ENCODE measurements at places on chromosomes 1 and 21.
A peak's percentile ranks its signal among the peaks of the same experiment; 100 is the strongest.

- H3K27me3 ChIP-seq = no peaks in the 10 kb centered on the region
- H3K27ac ChIP-seq = peak overlapping the region; percentile 84
- H3K4me1 ChIP-seq = peaks cover 62% of the 10 kb centered on the region
- peak overlapping the region; percentile 34 for H3K4me3 ChIP-seq
- no peak for DNase-seq
- H3K36me3 ChIP-seq = peaks cover 30% of the 10 kb centered on the region
Measured at GRCh38 chr1:92957030-92957734, 4.1 kb downstream of the DIPK1A start.

- peaks cover 27% of the 10 kb centered on the region for H3K4me1 ChIP-seq
- no peak for DNase-seq
- no peak overlapping the region for H3K4me3 ChIP-seq
- H3K27me3 ChIP-seq = no peaks in the 10 kb centered on the region
Measured at GRCh38 chr1:67414574-67414973, 15.6 kb downstream of the SERBP1 start.

GRCh38 chr1:10253755-10254154 lies 43.4 kb downstream of the KIF1B start:
- no peak overlapping the region for H3K4me3 ChIP-seq
- H3K4me1 ChIP-seq = peaks cover 11% of the 10 kb centered on the region
- no peak for DNase-seq
- H3K27ac ChIP-seq = no peak overlapping the region
- H3K36me3 ChIP-seq = peaks cover 3% of the 10 kb centered on the region

GRCh38 chr1:176897350-176898236 lies 266.9 kb downstream of the ASTN1 start:
- peaks cover 2% of the 10 kb centered on the region for H3K27me3 ChIP-seq
- no peak overlapping the region for H3K4me3 ChIP-seq
- H3K27ac ChIP-seq = no peak overlapping the region
- peak; percentile 15 for DNase-seq
- H3K4me1 ChIP-seq = peaks cover 4% of the 10 kb centered on the region

DNA sequence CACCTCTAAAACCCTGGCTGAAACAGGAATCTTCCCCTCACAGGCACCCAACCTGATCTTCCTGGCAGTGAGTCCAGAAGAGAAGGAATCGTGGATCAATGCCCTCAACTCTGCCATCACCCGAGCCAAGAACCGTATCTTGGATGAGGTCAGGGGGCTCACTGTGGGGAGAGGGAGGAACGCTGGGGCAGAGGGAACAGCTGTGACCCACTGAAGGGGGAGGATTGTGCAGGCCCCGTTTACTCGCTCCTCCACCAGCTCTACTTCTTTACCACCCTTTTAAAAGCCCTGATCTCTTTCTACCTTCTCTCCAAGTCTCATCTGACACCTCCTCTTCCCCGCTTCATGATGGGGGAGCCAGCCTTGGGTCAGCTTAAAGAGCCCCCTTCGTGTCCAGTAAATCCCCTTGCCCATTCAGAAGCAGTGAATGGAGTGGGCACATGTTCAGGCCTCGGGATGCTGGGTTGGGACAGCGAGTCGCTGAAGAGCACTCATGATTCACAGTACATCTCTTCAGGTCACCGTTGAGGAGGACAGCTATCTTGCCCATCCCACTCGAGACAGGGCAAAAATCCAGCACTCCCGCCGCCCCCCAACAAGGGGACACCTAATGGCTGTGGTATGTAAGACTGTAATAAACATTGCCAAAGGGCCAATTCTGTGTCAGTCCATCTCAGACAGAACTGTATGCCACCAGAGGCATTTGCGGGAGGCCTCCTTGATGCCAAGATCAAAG lies 7.3 kb downstream of the PLEKHO1 start:
- no peak overlapping the region for H3K4me3 ChIP-seq
- no peak for DNase-seq
- H3K36me3 ChIP-seq = peaks cover 72% of the 10 kb centered on the region
- no peak overlapping the region for H3K27ac ChIP-seq
- no peaks in the 10 kb centered on the region for H3K27me3 ChIP-seq
- H3K4me1 ChIP-seq = peaks cover 51% of the 10 kb centered on the region

- H3K36me3 ChIP-seq = no peaks in the 10 kb centered on the region
- no peak overlapping the region for H3K27ac ChIP-seq
- H3K4me1 ChIP-seq = no peaks in the 10 kb centered on the region
- DNase-seq = no peak
Measured at GRCh38 chr1:116362050-116362449, 11.0 kb upstream of the ATP1A1 start.

DNA sequence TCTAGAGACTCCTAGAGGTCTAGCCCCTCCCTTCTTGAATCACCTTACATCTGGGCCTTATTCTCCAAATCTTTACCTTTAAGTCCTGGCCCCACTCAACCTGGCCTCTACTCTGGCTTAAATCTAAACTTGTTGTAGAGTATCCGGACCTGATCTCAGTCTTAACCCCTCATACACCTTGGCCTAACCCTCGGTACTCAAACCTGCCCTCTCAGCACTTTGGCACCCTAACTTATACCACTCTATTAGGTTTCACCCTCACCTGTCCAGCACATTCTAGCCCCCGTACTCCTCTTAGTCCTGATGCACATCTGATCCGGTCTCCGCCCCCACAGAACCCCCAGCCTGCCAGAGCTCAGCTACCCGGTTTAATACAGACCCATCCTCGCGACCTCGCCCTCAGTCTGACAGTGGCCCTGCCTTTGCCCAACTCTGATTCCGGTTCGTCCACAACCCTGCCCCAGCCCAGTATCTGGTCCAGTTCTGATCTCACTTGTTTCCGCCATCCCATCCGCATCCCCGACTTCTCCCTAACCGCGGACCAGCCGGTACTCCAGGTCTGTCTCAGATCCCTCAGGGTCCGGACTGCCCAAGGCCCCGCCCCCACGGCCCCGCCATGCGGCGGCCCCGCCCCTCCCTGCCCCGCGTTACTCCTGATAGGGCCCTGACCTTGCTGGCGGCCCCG lies 1.5 kb downstream of the TRIM62 start:
- no peak for DNase-seq
- peaks cover 20% of the 10 kb centered on the region for H3K27me3 ChIP-seq
- peak overlapping the region; percentile 80 for H3K4me3 ChIP-seq
- no peak overlapping the region for H3K27ac ChIP-seq

DNA sequence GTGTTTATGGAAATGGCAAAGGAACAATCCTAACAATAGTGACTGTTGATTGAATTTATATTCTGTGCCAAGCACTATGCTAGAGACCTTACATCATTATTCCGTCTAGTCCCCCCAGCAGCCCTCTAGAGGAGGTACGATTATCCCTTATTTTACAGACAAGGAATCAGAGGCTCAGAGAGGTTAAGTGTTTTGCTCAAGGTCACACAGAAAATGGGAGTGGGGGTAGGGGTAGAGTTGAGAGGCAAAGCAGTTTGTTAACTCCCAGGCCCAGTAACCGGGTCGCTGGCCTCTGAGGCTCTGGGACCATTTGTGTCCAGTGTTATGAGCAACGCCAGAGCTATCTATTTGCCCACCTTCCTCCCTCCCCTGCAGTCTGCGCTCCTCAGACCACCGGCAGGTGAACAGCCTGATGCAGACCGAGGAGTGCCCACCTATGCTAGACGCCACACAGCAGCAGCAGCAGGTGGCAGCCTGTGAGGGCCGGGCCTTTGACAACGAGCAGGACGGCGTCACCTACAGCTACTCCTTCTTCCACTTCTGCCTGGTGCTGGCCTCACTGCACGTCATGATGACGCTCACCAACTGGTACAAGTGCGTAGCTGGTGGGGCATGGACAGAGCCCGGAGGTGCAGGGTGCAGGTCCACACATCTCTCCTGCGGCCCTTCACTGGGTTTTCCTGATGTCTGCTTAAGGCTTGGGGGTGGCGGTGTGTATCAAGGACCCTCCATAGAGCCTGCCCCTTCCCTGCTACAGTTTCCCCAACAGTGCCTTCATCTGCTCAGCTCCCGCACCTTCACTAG lies 19.8 kb downstream of the SERINC2 start:
- H3K27ac ChIP-seq = no peak overlapping the region
- no peak for DNase-seq
- no peaks in the 10 kb centered on the region for H3K27me3 ChIP-seq
- H3K36me3 ChIP-seq = no peaks in the 10 kb centered on the region
- H3K4me3 ChIP-seq = no peak overlapping the region

GRCh38 chr21:41761211-41761933 lies 5.5 kb downstream of the RIPK4 start:
- DNase-seq = no peak
- H3K36me3 ChIP-seq = no peaks in the 10 kb centered on the region
- no peak overlapping the region for H3K27ac ChIP-seq
- no peak overlapping the region for H3K4me3 ChIP-seq

- peaks cover 2% of the 10 kb centered on the region for H3K4me1 ChIP-seq
- H3K36me3 ChIP-seq = no peaks in the 10 kb centered on the region
- no peaks in the 10 kb centered on the region for H3K27me3 ChIP-seq
- no peak for DNase-seq
- no peak overlapping the region for H3K27ac ChIP-seq
Measured at GRCh38 chr1:9101510-9102146, 27.3 kb downstream of the GPR157 start.

- no peak overlapping the region for H3K4me3 ChIP-seq
- no peaks in the 10 kb centered on the region for H3K4me1 ChIP-seq
- DNase-seq = no peak
- no peak overlapping the region for H3K27ac ChIP-seq
Measured at GRCh38 chr1:43446388-43446740, 7.4 kb downstream of the HYI start.

GRCh38 chr1:168723000-168723399 lies 6.0 kb downstream of the DPT start:
- H3K36me3 ChIP-seq = no peaks in the 10 kb centered on the region
- no peak overlapping the region for H3K4me3 ChIP-seq
- no peaks in the 10 kb centered on the region for H3K4me1 ChIP-seq
- H3K27me3 ChIP-seq = peaks cover 14% of the 10 kb centered on the region
- H3K27ac ChIP-seq = no peak overlapping the region

DNA sequence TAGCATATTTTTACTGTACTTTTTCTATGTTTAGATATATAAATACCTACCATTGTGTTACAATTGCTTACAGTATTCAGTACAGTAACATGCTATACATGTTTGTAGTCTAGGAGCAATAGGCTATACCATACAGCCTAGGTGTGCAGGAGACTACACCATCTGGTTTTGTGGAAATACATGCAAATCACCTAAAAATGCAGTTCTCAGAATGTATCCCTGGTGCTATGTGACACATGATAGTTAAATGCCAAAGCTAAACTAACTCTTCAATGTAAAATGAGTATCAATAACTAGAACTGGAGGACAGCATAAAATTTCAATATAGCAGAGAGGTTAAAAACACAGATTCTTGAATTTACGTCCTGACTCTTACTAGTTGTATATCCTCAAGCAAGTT lies 14.8 kb downstream of the NUCKS1 start:
- H3K4me3 ChIP-seq = no peak overlapping the region
- no peaks in the 10 kb centered on the region for H3K27me3 ChIP-seq
- H3K27ac ChIP-seq = no peak overlapping the region

DNA sequence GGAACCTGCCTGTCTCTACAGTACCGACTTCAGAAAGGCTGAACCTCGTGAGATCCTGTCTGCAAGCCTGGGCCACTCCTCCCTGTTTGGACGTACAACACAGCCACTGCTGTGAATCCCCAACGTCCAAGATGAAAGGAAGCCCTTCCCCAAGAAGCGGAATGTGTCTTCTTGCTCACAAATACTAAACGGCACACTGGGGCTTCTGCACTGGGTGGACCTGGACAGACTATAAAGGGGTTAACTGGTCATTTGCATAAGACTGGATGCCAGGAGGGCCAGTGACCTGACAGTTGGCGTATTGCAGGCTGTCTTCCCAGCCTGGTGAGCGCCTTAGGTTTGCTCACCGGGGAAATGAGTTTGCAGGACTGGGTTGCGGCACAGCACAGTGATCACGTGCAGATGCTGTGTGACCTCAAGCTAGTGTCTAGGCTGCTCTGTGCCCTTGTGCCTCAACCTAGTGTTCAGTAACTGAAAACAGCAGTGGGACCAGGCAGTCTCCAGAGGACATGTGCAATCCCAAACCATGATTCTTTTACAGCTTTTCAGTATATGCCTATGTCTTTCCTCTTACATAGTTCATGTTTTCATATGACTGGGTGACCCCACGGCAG lies 19.5 kb upstream of the AJAP1 start:
- H3K27me3 ChIP-seq = no peaks in the 10 kb centered on the region
- DNase-seq = no peak
- H3K4me1 ChIP-seq = no peaks in the 10 kb centered on the region
- H3K36me3 ChIP-seq = no peaks in the 10 kb centered on the region
- no peak overlapping the region for H3K27ac ChIP-seq
- no peak overlapping the region for H3K4me3 ChIP-seq

DNA sequence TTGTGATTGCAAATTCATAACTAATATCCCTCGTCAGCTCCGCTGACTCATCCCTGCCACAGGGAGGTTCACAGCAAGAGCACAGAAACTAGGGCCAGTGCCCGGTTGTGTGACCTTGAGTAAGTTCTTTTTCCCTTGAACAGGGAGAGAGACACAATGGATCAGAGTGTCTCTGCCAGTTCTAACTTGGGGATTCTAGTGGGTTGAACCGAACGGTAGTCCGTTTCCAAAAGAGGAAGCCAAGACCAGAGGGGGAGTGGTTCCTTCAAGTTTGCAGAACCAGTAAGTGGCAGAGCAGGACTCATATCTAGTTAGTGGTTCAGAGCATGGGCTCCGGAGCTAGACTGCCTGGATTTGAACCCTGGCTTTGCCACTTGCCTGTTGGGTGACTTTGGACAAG lies 4.9 kb upstream of the SHISA4 start:
- DNase-seq = no peak
- no peak overlapping the region for H3K27ac ChIP-seq
- no peak overlapping the region for H3K4me3 ChIP-seq
- H3K27me3 ChIP-seq = peaks cover 23% of the 10 kb centered on the region
- H3K4me1 ChIP-seq = no peaks in the 10 kb centered on the region

DNA sequence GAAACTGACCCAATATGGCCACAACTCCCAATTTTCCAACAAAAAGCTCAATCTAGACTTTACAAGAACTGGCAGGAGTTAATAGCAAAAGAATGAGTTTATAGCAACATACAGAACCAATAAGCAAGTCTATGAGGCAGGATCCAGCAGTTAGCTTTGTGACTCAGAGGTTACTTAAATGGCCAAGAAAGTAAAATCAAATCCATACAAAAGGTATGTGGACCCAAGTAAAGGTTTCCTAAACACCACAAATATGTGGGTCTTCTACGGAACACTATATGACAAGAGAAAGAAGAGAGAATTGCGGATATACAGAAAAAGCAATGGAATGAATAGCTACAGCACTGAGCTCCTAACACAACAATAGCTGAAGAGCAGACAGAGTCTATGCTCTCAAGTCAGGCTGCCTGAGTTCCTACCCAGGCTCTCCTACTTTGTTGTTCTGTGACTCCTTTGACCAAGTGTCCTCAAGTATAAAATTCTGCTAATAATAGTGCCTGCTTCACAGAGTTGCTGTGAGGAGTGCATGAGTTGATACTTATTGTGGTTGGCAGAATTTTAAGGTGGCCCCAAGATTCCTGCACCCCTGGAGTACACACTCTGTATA lies 204.3 kb downstream of the SMYD3 start:
- no peaks in the 10 kb centered on the region for H3K4me1 ChIP-seq
- H3K27me3 ChIP-seq = no peaks in the 10 kb centered on the region
- H3K27ac ChIP-seq = no peak overlapping the region
- no peak overlapping the region for H3K4me3 ChIP-seq
- DNase-seq = no peak
- H3K36me3 ChIP-seq = no peaks in the 10 kb centered on the region
